Cortex of kidney (tissue), 1 donor: ENCODE measurements at places on chromosomes 3 and 15.

DNA sequence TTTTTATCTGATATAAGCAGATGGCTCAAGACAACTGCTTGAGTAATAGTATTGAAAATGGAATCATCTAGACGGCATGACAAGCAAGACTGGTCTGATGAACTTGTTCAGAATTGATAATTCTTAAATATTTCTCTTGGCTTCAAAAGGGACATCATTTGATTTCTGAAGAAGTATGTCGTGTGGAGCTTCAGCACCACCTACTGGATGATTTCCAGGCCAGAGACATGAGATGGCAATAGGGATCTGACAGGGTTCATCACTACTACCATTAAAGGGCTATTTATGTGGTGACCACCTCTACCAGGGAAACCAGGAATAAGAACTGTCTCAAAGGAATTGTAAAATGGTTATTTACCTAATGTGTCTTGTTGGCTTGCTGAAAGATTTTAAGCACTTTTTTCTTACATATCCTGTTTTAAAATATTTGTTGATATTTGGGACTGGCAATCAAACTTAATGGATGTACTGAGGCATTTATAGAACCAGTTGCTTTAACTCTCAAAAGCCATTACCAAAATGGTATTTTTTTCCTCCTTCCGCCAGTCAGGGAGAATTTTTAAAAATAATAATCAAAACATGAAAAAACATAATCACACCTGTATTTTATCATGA is 99.5 kb upstream of the FAM98B start:
- no peak for DNase-seq

GRCh38 chr15:79519628-79520027 is 87.5 kb downstream of the MINAR1 start:
- no peak for DNase-seq

DNA sequence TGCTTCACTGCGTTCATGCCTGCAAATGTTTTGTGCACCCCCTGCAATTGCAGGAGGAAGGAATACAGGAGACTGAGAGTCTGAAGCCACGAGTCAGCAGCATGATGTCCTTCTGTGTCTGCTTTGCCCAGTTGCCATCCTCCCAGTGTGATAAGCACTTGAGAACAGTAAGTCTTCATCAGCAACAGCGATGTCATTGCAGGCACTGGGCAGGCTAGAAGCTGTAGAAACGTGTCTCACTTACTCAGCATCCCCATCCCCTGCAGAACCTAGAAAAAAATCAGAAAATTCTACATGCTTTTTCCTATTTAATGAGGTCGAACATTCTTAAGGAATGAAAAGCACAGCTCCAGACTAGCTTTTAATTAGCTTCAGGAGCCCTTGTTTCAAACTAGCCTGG is 156.5 kb upstream of the LPP start:
- no peak for DNase-seq

DNA sequence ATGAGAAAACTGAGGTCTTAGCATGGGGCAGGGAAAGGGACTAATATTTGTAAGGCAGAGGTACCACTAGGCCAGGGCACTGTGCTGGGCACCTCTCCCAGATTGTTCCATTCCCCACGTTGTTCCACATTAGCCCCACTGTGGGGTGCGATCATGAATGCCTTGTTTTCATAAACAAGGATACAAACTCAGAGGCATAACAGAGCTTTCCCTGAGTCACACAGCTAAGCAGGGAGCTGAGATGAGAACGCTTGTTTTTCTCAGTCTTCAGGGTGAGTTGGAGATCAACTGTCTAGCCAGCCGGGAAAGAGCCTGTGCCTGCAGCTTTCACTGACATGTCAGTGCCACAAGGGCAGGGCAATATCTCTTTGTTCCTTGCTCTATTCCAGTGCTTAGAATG is 47.9 kb upstream of the ITGA11 start:
- DNase-seq: no peak

DNA sequence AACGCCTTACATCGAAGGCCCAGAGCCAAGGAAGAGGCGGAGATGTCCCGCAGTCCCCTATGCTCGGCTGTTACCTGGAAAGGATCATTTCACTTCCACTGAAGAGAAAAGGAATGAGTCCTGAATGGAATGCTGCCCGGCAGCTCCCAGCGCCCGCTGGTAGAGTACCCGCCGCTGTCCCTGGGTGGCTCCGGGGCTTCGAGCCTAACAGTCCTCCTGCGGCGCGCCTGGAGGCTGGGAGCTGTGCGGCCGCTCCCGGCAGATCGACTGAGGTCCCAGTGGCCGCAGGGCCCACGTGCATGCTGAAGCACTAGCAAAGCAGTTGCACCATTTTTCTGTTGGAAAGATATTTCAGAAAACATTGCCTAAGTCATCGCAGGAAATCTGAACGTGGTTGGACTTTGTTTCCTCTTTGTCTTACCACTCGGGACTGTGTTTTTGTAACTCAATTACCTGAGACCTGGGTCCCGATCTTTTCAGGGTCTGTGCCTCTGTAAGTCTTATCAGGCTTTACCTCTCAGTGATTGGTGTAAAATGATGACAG is 984 bp downstream of the RNU6-1 start:
- no peak for DNase-seq

DNA sequence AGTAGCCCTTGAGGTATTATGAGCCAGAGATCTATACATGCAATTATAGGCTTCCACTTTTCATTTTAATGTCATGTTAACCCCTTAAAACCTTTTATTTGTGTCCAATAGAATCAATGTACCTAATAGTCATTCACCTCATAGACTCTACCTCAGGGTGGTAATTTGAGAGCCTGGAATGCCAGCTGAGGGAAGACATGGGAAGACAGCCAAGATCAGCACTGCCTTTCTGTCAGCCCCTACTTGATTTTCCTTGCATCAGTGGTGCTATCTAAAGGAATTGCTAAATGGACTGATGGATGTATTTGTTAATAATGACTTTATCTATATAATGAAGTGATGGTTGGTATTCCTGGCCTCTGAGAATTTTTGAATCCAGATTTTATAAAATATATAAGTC is 113.3 kb upstream of the GBE1 start:
- no peak for DNase-seq

DNA sequence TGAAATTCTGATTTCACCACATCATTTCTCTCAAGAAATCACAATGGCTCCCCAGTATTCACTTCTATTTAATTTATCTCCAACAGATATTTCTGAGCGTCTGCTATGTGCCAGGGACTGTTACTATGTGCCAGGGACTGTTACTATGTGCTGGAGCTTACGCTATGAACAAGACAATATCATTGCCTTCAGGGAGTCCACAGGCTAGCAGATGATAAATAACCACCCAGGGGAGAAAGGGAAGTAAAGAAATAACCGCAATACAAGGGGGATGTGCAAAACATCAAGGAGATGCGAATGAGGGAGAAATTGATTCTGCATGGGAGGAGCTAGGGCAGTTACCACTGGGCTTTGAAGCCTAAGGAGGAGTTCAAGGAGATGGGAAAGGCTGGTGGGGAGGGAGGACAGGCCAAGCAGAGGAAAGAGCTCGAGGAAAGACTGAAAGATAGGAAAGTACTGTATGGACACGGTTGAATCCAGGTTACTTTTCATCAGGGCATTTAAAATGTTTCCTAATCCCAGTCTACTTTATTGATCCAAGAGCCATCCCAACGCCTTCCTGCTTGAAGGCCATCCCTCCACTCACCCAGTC is 2.5 kb downstream of the THSD4 start:
- no peak for DNase-seq

DNA sequence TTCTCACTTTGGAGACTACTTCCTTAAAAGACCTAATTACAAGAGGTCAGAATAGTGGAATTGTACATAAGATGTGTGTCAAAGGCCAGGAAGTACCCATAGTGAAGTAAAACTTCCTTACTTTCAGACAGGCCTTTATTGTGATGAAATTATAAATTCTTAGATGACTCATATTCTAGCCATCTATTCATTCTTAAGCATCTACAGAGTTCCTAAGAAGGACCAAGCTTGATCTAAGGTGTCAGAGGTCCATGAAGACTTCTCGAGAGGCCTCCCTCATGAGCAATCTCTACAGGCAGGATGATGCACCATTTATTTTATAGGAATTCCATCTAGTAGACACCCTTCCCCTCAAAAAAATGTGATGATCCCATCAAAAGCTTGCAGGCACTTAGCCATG is 493.3 kb downstream of the MAGI1 start:
- DNase-seq: no peak

DNA sequence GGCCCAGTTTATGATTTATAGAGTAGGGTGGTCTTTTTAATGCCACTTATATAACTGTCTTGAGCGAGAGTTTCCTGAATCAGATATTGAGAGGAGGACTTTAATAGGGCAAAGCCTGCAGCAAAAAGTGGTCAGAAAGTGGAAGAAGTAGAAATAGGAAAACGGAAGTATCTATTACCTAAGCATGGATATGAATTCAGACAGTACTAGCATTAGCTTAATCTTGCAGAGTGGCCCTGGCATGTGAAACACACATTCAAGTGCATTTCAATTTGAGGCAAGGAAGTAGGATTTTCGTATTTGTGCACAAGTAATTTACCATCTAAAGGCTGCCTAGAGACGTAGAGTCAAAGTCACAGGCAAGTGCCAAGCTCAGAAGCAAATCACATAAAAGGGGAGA is 622.3 kb downstream of the DIPK2A start:
- no peak for DNase-seq

DNA sequence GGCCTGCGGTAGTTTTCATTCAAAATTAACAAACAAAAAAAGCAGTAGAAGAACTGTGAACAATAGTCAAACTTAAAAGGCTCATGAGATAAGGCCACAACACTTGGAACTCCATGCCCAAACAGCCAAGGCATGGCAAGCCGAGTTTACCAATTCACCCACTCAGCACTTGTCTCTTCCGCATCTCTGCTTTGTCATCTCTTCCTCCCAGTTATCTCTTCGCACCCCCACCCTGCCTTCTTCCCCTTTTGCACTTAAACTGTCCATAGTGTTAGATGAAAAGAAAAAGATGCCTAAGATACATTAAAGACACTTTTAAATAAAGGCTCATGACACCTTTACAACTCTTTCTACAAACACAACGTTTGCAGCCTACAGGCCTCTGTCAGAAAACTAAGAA is 11.1 kb downstream of the TLE3 start:
- no peak for DNase-seq

- no peak for DNase-seq
These were observed 252.9 kb downstream of the UACA start for GRCh38 chr15:70510433-70510832.

GRCh38 chr3:127209840-127210653 is 17.1 kb downstream of the PRR23E start:
- no peak for DNase-seq

- DNase-seq: no peak
These were observed 128.5 kb downstream of the MYRIP start for GRCh38 chr3:39937874-39938273.

DNA sequence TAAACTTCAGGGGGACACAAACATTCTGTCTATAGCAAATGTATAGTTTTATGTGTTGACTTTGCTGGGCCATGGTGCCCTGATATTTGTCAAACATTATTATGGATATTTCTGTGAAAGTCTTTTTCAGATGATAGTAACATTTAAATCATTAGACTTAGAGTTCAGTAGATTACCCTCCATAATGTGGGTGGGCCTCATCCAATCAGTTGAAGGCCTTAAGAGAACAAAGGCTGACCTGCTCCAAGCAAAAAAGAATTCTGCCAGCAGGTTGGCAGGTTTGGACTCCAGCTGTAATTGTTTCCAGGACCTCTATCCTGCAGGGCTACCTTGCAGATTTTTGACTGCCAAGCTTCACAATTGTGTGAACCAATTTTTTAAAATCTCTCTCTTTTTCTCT is 1250.9 kb downstream of the ROBO1 start:
- no peak for DNase-seq

GRCh38 chr15:28955160-28955992 is 69.6 kb downstream of the APBA2 start:
- DNase-seq: no peak

- no peak for DNase-seq
These were observed 141.8 kb upstream of the ICE2 start for GRCh38 chr15:60620708-60621107.

GRCh38 chr3:48715174-48715800 is 1.7 kb downstream of the IP6K2 start:
- no peak for DNase-seq

- DNase-seq: no peak
These were observed 18.6 kb downstream of the RNU5B-1 start for GRCh38 chr15:65323071-65323511.

- no peak for DNase-seq
These were observed 91.7 kb upstream of the NAALADL2 start for GRCh38 chr3:174767406-174767805.

GRCh38 chr3:179168918-179169317 is 20.8 kb downstream of the PIK3CA start:
- DNase-seq: no peak

DNA sequence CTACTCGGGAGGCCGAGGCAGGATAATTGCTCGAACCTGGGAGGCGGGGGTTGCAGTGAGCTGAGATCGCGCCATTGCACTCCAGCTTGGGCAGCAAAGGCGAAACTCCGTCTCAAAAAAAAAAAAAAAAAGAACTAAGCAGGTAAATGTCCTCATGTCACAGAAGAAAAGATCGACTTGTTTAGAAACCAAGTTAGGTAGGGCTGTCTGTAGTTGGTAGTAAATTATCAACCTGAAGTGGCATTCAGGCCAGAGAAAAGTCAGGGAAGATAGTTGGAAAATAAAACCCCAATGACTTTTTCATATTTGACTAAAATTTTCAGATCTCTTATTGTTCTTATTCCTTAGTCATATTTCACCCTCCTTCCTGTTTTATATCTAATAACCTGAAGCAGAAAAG is 55.4 kb downstream of the ZNF609 start:
- no peak for DNase-seq
